ENCODE measurements at places on chromosomes 2 and 18.

DNA sequence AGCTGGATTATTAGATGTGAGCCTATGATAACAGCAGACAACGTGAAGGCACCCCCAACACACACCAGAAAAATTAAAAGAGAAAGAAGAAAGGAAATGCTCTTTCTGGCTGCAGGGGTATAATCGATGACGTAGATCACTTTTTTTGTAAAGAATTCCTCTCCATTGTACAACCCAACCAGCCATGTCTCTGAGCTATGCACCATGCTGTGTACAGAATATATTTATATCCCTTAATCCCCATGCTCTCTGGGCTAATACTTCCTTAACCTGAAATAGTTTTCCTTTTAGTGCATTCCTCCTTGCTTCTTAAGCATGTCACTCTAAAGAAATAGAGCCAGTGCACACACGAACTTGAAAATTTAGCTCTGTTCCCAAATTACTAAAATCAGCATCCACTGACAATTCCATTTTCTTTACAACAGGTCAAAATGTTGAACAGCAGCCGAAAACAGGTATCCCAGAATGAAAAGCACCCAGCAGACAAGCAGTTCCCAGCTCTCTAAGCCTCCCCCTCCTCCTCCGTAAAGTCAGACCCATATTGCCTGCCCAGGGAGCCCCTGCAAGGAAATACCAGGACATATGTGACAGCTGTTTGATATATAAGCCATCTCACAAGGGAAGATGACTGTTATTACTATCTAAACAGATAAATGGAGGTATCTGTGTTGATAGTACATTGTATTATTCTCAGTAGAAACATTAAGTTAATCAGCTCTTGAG lies 247.4 kb upstream of the RAB6C start:
- no peak for DNase-seq

DNA sequence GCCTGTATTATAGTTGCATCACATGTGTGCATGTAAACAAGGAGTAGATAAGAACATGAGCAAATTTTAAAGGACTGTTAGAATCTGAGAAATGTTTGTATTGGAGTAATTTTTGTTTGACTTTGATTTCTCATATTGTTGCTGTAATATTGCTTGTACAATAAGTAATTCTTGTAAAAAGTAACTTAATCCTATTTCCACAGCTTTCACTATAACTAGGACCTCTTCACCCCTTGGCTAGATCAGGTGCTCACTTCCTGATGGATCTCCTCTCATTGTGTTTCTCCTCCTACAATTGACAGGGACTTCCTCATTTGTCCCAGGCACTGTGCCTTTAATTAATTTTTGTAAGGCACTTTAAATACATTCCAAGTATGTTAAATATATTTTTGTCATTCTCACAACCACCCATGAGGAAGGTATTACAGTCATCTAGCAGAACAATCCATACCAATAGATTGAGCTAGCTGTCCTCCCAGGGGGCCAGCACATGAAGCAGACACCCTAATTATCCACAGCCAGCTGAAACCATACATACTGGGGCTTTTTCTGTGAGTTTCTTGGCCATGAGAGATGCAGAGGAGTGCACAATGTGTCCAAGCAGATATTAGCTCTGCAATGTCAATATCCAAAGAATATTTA lies 359.5 kb upstream of the ACVR2A start:
- DNase-seq = no peak

DNA sequence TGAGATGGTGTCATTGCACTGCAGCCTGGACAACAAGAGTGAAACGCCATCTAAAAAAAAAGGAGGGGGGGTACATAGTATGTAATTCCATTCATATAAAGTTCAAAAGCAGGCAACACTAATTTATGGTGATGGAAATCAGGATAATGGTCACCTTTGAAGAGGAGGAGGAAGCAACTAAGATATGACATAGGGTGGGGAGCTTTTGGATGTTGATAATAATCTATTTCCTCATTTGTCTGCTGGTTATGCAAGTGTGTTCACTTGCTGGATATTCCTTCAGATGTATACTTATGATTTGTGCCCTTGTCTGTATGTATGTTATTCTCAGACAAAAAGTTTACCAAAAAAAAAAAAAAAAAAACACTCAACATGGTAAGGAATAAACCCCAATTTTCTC lies 28.6 kb upstream of the ATIC start:
- no peak for DNase-seq

DNA sequence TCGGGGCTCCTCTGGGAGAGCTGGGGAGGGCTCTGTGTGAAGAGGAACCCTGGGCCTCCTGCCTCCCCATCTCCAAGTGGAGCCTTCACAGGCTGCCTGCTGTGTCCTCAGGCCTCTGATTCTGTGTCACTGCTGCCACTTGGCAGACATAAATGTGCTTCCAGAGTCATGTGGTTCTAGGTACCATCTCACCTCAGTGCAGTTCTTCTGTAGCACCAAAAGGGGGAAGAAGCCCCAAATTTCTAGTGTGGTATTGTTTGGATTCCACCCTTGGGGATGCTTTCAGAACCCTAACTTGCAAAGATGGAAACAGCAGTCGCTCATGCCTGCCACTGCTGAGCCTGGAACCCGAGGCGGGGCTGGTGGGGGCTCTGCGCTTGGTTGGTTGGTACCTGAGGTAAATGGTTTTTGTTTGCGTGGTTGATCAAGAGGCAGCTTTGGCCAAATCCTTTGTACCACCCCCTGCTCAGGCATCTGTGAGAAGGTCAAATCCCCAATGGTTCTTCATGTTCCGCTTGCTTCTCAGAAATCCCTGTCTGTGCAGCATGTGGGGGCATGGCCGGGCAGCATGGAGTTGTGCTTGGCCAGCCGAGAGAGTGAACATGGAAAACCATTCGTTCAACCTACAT lies 27.5 kb downstream of the COA5 start:
- DNase-seq = no peak

DNA sequence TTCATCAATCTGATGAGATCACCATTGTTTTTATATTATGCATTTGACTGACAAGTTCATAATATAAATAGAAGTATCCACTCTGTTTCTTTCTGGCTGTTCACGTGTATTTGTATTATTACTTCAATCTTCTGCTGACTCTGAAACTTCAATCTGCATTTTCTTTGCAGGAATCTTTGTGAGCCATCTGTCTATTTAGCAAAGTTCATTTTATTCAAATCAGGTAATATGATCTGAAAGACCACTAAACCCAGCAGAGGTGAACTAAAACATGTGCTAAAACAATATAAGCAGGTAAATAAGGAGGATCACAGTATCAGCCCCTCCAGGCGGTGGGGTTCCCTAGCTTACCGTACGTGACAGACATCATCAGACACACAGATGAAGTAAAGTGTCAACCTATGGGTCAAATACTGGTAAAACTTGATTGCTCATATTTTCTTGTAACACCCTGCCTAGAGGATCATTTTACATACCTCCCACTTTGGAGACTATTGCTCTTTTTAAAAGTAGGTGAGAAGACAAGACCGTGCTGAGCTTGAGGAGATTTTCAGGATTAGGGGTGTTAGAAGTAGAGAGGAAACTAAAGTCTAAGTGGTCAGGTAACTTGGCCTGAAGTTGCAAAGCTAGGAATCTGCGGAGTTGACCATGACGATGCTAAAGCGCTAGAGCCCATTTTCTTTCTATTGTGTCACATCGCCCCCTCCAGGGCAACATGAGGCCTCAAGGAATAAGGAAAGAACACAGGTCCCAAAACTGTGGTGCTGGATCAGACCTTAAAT lies 9.0 kb downstream of the DTNB start:
- DNase-seq = no peak

- DNase-seq = no peak
These were observed 70.8 kb downstream of the KCNE4 start for GRCh38 chr2:223122781-223123180.

GRCh38 chr2:7417845-7418742 lies 500.9 kb downstream of the RNF144A start:
- DNase-seq = no peak

DNA sequence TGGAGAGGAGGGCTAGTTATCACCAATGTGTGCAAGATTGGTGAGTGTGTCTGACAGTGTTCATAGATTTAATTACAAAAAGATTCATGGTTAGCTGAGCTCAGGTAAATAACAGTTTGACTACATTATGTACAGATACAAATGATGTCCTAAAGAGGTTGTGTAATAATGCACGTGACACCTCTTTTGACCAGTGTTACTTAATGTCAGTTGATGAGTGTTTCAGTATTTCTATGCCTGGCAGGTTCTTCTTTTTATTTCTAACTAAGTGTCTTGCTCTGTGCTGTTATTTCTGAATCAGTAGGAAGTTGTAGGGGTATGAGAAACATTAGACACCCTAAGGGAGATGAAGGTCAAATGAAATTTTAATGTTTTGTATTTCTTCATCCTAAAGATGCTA lies 7.9 kb upstream of the INHBB start:
- DNase-seq = no peak

DNA sequence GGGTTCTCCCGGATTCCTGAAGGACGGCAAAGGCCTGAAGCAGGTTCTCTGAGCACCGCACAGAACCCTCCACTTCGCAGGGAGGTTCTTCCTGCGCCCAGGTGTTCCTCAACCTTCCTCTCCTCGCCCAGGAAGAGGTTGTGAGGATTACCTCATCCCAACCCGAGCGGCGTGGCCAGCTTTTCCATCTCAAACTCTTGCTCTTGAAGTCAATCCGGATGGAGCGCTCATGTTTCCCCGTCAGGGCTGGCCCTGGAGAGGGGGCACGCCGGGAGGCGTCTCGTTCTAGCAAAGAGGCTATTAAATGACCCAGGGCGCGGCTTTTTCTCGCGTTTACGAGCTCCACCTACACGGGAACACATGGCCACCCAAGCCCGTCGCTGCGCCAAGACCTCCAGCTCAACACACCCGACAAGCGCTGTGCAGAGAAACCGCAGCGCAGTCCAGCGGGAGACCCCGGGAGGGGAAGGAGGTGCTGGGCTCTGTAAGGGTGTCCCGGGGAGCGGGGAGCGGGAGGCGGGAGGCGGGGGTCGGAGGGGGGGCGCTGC lies 540 bp upstream of the RAB10 start:
- DNase-seq = no peak

DNA sequence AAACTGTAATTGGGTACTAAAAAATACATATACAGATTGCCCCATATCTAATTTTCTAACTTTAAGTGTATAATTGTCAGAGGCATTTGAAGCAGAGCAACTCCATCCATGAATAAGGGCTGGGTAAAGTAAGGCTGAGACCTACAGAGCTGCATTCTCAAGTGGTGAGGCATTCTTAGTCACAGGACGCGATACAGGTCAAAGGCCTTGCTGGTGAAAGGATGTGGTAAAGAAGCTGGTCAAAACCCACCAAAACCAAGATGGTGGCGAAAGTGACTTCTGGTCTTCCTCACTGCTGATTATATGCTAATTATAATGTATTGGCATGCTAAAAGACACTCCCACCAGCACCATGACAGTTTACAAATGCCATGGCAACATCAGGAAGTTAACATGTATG lies 50.0 kb downstream of the SLC8A1 start:
- DNase-seq = no peak

DNA sequence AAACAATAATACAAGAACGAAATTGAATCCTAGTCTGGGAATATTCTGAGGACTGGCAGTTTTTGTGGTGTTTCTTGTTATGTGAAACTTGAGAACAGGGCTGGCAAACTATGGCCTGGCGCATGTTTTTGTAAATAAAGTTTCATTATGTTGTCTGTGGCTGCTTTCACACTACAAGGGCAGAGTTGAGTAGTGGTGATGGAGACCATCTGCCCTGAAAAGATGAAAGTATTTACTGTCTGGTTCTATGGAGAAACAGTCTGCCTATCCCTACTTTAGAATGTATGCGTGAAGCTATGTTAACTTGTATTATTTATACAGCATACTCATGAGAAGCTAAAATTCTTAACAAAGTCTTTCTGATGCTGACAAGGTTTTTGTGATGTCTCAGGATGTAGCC lies 351.9 kb downstream of the LRRTM1 start:
- no peak for DNase-seq

DNA sequence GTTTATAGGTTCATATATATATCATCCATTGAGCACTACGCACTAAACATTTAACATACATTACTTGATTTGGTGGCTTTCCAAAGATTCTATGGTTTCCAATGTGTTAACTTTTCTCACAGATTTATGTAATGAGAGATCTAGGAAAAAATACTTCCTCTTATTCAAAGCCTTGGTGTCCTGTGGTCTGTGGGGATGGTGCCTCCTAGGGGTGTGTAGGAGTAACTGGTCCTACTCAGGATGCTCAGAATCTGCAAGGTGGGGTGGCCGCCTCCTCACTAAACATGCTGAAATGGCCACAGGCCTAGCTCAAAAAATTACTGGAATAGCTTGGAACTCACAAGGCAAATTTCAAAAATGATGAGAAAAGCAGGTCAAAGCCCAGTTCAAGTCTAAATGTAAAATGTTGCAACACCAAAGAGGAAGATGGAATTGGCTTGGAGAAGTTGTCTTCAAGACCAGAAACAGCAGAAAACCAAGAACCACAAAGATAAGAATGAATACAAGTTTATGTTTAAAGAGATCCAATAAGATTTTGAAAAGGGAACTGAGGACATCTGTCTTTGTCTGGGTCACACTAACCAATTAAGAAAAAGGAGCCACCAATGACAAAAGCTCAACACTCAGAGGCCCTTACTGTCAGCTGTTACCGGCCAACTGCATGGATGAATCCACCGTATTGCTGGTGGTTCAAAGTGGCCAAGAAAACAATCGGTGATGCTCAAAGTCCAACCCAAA lies 11.5 kb downstream of the GPR55 start:
- no peak for DNase-seq

- DNase-seq = no peak
These were observed 1603.3 kb upstream of the ZEB2 start for GRCh38 chr2:146123256-146123655.

- DNase-seq = no peak
These were observed 392.1 kb downstream of the CDH19 start for GRCh38 chr18:66211749-66212148.

All from stimulated activated CD4-positive, alpha-beta T cell treated with anti-CD3 and anti-CD28 coated beads, Interleukin-1b, Interleukin-23, amount 100 ng/mL, for 4 hours (primary cell).